SW 1271 (cell line): ENCODE measurements at places on chromosomes 5 and 9.
A peak's percentile ranks its signal among the peaks of the same experiment; 100 is the strongest.

DNA sequence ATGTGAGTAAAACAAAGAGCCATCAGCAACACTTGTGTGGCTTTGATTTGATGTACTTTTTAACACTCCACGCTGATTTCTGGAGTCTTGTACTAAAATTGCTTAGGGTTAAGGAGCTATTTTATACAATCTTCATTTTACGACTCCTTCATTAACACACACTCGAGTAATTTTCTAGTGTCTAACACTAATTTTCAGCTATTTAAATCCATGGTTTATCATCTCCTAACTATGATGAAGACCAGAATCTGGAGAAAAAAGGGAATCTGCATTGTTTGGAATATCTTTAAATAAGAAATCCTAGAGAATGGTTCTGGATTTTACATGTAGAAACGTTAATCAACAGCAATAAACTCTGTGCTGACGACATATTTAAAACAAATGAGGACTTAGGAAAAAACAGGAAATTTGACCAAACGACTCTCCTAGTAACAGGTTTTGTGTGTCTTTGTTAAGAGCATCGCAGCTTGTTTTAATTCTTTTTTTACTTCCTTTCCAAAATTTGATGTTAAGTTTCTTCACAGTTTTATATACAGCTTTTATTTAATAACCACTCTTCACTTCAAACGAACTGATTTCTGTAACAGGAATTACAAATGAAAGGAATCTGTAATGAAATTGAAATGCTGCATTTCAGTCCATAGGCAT lies 138.5 kb downstream of the AOPEP start:
- no peak for DNase-seq

GRCh38 chr9:91258451-91258850 lies 103.3 kb downstream of the AUH start:
- no peak for DNase-seq

- no peak for DNase-seq
Measured at GRCh38 chr9:36433386-36433785, 33.3 kb upstream of the RNF38 start.

- no peak for DNase-seq
Measured at GRCh38 chr9:130900701-130901497, 4.3 kb upstream of the QRFP start.

DNA sequence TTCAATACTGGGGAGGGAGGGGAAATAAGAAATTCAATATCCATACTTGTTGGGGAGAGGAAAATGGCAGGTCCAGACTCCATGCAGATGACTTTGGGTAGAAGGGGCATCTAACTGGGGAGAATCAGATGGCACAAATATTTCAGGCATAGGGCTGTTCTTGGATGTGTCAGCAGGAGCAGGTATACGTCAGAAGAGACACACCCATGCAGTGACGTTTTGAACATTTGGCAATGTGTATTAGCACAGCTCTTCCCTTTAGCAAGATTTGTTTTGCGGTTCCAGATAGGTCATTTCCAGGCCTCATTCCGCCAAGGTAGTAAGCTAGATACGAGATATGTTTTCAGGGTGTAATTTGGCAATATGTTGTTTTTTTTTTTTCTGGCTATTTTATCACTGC lies 187.2 kb upstream of the CDH10 start:
- DNase-seq, result no peak

- DNase-seq, result no peak
Measured at GRCh38 chr5:61293873-61294272, 38.2 kb upstream of the ZSWIM6 start.

DNA sequence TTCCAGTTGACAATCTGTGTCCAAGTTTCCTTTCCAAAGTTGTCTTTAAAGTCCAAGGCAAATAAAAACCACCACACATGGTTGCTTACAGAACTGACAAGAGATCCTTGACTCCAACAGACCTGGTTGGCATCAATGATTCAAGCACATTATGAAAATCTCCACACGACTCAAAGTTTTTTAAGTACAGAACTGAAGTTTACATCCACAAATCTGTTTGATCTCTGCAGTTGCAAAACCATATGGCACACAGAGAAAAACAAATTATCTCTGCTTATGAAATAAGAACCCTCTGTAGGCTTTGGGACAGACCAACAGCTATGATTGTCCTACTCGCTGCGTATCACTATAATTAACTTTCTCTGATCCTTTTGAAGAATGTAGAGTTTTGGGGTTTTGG lies 60.8 kb downstream of the MLLT3 start:
- no peak for DNase-seq

DNA sequence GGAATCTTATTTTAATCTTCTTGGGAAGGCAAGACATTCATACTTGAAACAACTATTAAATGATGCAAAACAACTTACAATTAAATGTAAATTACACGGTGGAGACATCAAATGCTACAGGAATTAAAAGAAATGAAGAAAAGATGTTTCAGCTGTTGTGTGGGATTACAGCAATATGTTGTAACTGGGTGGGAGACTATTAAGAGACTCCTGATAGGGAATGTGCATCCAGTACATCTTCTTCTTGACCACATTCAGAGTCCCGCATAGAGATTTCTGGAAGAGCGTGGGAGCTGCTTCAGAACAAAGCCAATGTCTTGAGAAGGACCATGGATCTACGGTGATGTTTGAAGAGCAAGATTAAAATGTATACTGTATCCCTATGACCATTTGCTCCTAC lies 199.1 kb downstream of the PDE4D start:
- no peak for DNase-seq

GRCh38 chr9:130417602-130418001 lies 27.2 kb upstream of the ASS1 start:
- DNase-seq, result no peak

GRCh38 chr5:34040472-34040871 lies 2.5 kb downstream of the C1QTNF3 start:
- DNase-seq, result no peak

DNA sequence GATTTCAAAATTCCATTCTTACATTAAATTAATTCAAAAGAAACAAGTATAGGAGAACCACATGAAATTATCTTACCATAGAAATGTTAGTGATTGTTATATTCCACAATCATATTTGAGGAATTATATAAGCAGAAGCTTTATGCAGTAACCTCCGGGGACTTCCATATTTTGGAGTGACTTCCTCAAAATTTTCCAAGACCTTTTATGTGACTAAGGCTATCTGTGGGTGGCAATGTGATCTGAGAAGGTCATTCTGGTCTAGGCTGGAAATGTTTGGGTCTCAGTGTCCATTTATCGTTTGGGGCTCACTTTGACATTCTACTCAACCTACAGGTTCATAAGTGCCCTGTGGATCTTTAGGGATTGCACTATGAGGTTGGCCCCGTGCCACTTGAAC lies 776.6 kb downstream of the CDH12 start:
- DNase-seq, result no peak

- DNase-seq, result no peak
Measured at GRCh38 chr5:132658381-132659302, 669 bp downstream of the IL13 start.

DNA sequence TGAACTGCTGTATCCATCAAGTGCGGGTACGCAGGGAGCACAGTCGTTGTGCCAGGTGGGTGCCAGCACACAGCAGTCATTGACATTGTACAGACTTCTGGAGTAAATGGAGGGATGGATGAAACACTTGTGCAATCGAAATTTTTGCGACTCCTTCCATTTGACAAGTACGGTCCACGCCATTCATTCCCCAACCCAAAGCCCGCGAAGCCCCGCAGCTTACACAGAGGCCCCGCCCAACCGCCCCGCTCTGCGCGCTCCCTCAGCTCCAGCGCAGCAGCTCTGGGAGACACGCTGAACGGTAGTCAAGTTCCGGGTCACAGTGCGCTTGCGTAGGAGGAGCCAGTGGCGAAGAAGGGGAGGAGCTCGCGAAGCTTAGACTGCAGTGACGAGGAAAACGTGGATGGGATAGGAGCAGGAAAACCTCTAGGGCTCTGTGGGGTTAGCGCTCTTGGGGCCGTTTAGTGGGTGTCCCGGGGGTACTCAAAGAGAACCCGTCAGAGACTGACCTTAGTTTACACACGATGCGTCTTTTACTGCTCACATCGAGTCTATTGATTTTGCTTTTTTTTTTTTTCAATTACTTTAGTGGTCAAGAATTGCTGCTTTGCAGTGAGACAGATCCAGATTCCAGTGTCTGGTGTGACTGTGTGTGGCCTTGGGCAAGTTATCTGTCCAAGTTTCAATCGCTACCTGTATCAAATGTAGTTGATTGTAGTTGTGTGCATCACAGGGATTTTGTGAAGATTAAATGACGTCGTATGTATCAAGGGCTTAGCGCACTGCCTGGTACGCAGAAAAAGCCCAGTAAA lies 15.3 kb upstream of the MSANTD3 start:
- peak; percentile 81 for DNase-seq

GRCh38 chr5:56148453-56148971 lies 84.6 kb downstream of the ANKRD55 start:
- no peak for DNase-seq
